ENCODE measurements at places on chromosomes 12 and 14. TPM values are rescaled to one million over a fixed set of nuclear protein-coding genes. Genes with fewer than 3 reads are reported as not detected.

TMEM63C gene
- total RNA-seq: 0.82 TPM

ACTR6 gene
- 9.5 TPM for total RNA-seq

NANOG gene
- total RNA-seq: 0.46 TPM

CCDC175 gene
- total RNA-seq: not detected

COX8C gene
- not detected for total RNA-seq

RASSF9 gene
- total RNA-seq: 0.35 TPM

RPGRIP1 gene
- total RNA-seq: 1.8 TPM

PAPOLA gene
- 88.8 TPM for total RNA-seq

ACOT4 gene
- total RNA-seq: 7.9 TPM

TUNAR gene
- not detected for total RNA-seq

PMEL gene
- 1.7 TPM for total RNA-seq

MGST1 gene
- total RNA-seq: 1,267 TPM

ITGB7 gene
- 4.2 TPM for total RNA-seq

MMP17 gene
- 3.9 TPM for total RNA-seq

HCAR2 gene
- total RNA-seq: not detected

DNA sequence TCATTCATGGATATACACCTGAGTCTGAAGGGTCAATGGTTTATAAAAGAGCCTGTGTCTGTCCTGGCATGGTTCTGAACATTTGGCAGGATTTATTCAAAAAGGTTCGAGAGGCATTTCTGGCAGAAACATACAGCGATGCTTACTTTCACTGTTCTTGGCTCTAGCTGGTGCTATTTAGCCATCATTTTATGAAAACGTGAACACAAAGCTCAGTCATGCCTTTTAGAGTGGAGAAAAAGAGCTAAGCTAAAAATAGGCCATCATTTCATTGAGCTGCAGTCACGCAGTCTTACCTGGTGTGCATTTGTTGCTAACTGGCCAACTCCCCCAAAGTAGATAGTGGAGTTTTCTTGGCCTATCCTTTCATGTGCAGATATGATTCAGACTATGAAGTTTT lies 1209.5 kb downstream of the SLC16A7 start:
- DNase-seq: no peak

DNA sequence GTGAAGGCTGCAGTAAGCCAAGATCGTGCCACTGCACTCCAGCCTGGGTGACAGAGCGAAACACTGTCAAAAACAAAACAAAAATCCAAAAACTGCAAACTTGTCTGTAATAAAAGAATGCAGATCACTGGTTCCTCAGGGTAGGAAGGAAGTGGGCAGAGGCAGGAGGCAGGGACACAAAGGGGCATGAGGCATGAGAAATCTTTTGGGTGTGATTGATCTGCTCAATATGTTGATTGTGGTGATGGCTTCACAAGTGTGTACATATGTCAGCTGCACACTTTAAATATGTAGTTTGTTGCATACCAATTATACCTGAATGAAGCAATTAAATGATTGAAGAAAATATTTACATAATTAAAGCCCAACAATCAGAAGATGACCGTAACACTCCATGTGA lies 117.6 kb downstream of the CMAS start:
- DNase-seq: no peak

- DNase-seq: no peak
These were observed 275.2 kb upstream of the FLRT2 start for GRCh38 chr14:85254711-85255110.

DNA sequence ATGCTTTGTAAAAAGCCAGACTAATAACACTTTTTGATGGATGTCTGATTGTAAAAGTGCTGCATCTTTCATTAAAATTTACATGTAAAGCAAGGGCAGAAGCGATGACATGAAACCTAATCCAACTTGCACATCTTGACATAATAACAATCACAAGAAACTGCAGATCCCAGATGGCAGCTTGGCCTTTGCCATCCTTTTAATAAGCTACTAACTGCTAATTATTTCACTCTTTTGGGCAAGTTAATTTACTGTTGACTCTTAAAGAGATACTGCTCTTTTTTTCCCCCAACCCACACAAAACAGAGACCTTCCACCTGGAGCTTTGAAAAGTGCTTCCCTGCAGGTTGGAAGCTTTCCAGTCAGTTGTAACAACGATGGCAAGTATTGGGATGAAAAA lies 137.5 kb downstream of the NRXN3 start:
- no peak for DNase-seq

- DNase-seq: no peak
These were observed 61.8 kb downstream of the GCH1 start for GRCh38 chr14:54840798-54841197.

GRCh38 chr14:24920265-24921075 lies 129.5 kb downstream of the STXBP6 start:
- DNase-seq: no peak

GRCh38 chr12:84891106-84891838 lies 21.3 kb downstream of the SLC6A15 start:
- no peak for DNase-seq

- DNase-seq: no peak
These were observed 27.9 kb downstream of the DYRK4 start for GRCh38 chr12:4589941-4590340.

GRCh38 chr12:28489246-28489645 lies 299.0 kb downstream of the CCDC91 start:
- DNase-seq: no peak

- DNase-seq: no peak
These were observed 17.9 kb upstream of the HIGD1C start for GRCh38 chr12:50934371-50934851.

GRCh38 chr14:48454887-48455286 lies 779.5 kb upstream of the MDGA2 start:
- DNase-seq: no peak

- DNase-seq: no peak
These were observed 62.4 kb downstream of the UBR7 start for GRCh38 chr14:93269341-93270068.

GRCh38 chr14:103434868-103435442 lies 49.7 kb downstream of the MARK3 start:
- DNase-seq: no peak
